ENCODE measurements at places on chromosomes 1 and 21.

GRCh38 chr1:94978401-94978800 is 51.5 kb upstream of the CNN3 start:
- no peak for DNase-seq

- DNase-seq = no peak
Observed at GRCh38 chr1:60889709-60890108, 192.7 kb upstream of the NFIA start.

- DNase-seq = no peak
Observed at GRCh38 chr1:192225266-192225665, 67.0 kb downstream of the RGS18 start.

GRCh38 chr1:175597969-175598765 is 145.2 kb downstream of the TNR start:
- DNase-seq = no peak

GRCh38 chr1:30487042-30487441 is 236.3 kb downstream of the MATN1 start:
- no peak for DNase-seq

DNA sequence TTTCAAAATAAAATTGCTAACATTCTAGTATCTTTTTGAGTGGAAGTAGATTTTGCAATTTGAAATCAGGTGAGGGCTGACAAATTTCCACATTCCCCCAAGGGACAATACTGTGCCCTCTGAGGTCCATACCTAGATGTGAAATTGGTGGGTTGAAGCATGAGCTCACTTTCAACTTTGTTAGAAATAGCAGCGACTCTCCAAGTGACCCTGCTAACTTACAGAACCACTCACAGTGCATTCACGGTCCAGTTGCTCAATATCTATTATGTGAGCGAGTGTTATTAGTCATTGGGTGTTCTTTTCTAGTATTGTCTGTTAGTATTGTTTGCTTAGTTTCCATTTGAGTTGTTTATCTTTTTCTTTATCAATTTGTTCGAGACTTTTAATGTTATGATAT is 53.6 kb upstream of the ASB17 start:
- DNase-seq = no peak
